ENCODE measurements at places on chromosomes 3 and 15.
A peak's percentile ranks its signal among the peaks of the same experiment; 100 is the strongest.

GRCh38 chr15:91447991-91448644, 348.1 kb downstream of the SV2B start:
- no peak for DNase-seq

- DNase-seq, result no peak
These were observed 625.6 kb downstream of the SI start for GRCh38 chr3:164452707-164453106.

GRCh38 chr3:10099041-10099440, 9.0 kb downstream of the FANCD2OS start:
- no peak for DNase-seq

DNA sequence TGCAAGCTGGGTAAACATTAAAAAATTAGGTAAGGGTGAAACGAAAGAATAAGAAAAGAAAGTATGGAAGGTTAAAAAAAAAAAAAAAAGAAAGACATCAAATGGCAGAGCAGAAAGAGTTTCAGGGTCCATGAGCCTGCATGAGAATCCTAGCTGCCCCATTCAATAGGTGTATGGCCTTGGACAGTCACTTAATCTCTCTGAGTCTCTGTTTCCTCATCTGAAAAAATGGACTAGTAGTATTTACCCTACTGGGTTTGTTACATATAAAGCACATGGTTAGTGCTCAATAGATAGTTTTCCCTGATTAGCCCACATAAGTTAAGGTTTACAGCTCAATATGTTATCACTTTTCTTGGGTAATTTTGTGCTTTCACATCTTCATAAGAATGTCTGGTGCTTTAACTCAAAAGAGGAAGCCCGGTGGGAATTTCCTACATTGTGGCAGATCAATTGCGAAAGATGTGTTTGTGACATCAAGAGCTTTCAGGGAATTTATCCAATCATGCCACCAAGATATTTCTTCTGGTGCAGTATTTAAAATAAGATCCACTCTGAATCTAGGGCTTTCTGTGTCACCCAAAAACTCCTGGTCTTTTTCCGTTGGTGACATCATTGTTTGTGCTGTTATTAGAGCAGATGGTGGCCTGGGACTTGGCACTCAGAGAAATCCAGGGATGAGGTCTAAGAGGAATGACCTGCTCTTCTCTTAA, 57.2 kb upstream of the UBE2E1 start:
- DNase-seq, result no peak

- DNase-seq, result peak; percentile 56
These were observed 11.3 kb upstream of the TMEM115 start for GRCh38 chr3:50370594-50370993.

- DNase-seq, result peak; percentile 6
These were observed 868 bp downstream of the SATB1 start for GRCh38 chr3:18424213-18424728.

- DNase-seq, result no peak
These were observed 984 bp downstream of the CCR5 start for GRCh38 chr3:46371519-46372340.

- no peak for DNase-seq
These were observed 9.3 kb downstream of the PARL start for GRCh38 chr3:183875411-183875810.
